ENCODE measurements at places on chromosomes 6 and 20.

DNA sequence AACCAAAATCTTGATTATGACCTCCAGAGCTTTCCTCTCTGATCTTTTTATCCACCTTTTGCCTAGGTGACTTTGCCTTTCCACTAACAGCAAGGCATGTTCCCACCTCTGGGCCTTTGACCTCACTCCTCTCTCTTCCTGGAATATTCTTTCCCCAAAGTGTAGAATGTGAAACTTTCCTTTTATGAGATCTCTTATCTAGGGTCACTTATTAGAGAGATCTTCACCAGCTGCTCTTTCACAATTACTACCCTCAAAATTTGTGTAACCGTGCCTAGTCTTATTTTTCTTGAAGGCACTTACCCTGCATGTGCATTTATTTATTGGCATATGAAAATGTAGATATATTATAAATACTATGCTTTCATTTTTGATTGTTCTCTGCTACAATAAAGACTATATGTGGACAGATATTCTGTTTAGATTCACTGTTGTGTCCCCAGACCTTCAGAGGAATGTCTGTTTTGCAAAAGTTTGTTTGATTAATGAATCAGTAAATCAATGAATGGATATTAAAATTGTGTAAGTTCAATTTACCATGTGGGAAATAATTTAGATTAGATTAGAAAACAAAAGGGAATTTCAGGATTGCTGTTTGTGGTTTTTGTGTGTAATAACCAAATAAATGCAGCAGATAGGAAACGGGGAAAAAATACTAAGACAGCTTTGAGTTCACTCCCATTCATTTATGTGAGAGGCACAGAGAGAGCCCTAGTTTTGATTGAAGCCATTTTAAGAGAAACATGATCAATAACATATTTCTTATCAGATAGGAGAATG lies 207.0 kb downstream of the ADGB start:
- no peak for DNase-seq

DNA sequence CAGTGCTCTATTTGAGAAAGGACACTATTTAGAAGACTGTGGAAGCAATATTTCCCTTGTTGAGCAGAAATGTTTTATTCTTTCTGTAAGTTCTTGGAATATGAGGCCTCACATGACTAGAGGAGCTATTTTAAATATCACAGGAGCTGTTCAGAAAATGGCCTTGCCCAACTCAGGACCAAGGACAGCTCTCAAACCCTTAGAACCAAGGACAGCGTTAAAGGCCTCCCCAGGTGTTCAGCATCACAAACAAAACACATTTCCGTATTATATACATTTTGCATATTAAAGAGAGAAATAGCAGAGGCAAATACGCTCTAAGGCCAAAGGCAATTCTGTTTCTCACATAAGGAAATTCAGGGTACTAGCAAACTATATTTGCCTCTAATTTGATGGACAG lies 631.4 kb downstream of the CDH26 start:
- no peak for DNase-seq

GRCh38 chr6:71349976-71350615 lies 61.5 kb downstream of the OGFRL1 start:
- no peak for DNase-seq

- no peak for DNase-seq
Observed at GRCh38 chr6:148845464-148845863, 98.6 kb downstream of the UST start.

DNA sequence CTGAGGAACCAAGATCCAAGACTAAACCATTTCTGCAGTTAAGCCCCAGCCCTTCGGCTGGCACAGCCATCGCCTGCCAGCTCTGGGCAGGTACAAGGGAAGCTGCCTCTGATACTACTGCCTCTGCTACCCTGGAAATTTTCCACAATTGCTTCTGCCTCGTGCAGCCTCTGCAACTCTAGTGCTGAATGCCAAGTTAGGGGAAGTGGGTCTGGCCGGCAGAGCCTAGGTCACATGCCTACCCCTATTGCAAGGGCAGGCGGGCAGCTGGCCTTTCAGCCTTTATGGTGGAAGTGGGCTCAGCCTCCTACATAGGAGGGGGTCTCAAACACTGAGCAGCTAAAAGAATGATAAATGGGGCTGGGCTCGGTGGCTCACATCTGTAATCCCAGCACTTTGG lies 44.5 kb upstream of the TULP1 start:
- DNase-seq: no peak

DNA sequence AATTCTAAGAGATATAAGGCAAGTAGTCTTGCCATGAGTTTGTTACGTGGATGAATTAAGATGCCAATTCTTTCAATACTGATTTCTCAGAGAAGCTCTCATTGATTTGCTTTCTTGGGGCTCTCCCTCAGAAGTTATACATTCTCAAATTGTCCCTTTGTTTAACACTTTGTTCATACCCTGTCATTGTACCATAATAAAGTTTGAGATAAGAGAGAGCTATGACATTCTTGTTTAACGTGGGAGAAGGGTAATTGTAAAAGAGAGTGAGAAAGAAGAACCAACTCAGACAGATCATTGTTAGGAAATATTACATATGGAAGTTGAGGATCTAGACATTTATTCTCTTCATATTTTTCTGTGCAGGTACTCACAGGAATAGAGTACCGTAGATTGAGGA lies 19.1 kb downstream of the ACSS2 start:
- DNase-seq: no peak

DNA sequence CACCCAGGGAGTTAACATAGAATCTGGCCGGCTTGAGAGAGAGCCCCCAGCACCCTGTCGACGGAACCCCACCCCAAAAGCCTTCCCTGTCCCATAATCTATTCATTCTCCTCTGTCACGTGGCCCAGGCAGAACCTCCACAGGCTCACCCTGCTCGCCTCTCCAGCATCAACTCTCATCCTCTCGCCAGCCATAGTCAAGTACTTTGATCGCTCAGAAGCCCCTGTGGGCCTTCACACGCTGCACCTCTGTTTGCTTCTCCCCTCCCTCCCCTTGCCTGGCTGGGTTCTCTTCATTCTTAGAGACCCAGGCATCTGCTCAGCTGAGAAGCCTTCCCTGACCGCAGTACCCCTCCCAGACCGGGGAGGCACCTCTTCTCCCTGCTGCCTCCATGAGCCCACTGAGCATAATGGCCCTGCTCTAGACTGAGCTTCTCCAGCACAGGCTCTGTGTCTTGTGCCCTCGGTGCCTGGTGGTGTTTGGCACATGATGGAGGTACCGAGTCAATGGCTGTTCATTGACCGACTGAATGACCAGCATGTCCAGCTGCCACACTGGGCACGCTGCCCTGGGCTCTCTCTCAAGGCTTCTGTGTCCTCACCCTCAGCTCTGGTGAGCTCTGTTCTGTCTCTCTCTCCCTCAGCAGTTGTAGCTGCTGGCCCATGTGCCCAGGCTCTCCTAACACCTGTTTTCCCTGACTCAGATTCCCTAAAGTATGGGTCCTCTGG lies 33.7 kb downstream of the PKIG start:
- DNase-seq: no peak

- DNase-seq: no peak
Observed at GRCh38 chr6:39143238-39143930, 28.4 kb upstream of the SAYSD1 start.

GRCh38 chr6:89805814-89806371 lies 13.7 kb downstream of the MDN1 start:
- DNase-seq: no peak

GRCh38 chr6:92201618-92202017 lies 1217.7 kb downstream of the EPHA7 start:
- DNase-seq: no peak

- no peak for DNase-seq
Observed at GRCh38 chr20:7520361-7520760, 419.9 kb downstream of the HAO1 start.

DNA sequence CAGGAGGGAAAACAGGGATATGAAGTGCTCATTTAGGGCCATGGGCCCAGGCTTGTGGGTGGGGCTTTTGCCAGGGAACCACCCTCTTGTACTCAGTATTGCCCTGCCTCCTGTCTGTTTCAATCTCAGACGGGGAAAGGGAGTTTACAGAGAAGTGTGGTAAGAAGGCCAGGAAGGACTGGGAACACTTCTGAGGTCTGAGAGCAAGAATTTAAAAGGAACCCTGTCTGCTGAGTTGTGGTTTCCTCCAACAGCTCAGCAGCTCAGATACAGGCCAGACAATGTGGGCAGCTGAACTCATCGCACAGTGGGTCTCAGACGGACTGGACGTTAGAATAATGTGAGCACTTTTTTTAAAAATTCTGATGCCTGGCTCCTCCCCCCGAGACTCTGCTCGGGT lies 354.1 kb upstream of the ARID1B start:
- DNase-seq: no peak

- DNase-seq: no peak
Observed at GRCh38 chr6:134307870-134308269, 10.0 kb downstream of the SGK1 start.

DNA sequence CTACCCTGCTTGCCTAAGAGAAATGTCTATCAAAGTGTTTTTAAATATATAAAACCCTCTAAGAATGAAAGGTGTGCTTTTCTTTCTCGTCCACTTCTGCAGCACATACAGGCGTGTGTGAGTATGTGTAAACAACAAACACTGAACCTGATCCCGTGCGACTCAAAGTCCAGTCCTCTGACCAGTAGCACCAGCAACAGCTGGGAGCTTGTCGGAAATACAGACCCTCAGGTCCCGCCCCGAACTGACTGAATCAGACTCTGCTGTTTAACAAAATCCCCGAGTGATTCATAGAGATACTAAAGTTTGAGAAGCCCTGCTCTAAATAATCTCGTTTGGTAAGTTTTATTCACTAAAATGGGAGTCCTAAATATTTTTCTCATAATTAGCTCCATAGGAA lies 208.0 kb upstream of the KCNQ5 start:
- DNase-seq: no peak

- DNase-seq: no peak
Observed at GRCh38 chr20:50659975-50660670, 31.2 kb downstream of the RIPOR3 start.

DNA sequence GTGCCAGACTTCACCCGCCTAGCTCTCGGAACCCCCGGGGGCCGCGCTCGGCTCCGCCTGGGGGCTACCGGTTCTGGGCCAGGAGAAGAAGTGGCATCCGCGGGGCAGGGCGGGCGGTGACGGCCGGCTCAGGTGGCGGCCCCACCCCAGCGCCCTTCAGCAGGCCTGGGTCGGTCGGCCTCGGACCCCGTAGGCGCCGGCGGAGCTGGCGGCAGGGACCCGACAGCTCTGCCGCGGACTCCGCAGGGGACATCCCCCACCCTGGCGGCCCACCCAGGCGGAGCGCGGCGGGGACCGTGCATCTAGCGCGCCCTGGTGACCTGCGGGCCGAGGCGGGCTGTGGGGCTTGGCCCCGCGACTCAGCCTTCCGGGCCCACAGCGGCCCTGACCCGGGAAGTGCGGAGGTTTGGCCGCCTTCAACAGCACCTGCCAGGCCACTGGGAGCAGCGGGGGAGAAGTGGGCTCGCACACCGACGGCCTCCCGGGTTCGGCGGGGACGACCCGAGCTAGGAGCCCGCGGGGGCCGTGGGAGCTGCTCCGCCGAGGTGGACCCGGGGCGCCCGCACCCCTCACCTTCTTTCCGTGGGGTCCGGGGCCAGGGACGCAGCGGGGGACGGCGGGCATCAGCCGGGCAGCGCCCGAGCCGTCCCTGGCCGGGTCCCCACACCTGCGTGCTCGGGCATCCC lies 87.1 kb downstream of the TMEM242 start:
- no peak for DNase-seq

- no peak for DNase-seq
Observed at GRCh38 chr20:20235681-20236080, 132.2 kb upstream of the INSM1 start.

DNA sequence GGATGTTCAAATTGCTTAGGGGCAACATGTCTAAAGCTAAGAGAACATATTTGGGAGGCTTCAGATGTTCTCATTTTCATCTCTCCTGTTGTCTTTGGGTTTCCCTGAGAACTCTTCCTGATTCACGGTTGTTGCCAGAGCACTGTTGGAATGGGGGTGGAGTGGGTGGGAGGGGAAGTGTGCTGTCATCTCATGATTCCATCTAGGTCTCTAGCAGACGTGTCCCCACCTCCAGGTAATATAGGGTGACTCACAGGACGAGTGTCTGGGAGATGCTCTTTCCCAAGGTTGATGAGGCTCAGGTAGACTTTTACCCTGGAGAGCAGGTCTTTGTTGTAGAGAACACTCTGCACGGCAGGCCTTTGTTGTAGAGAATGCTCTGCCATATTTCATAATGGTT lies 636.9 kb downstream of the QKI start:
- no peak for DNase-seq

DNA sequence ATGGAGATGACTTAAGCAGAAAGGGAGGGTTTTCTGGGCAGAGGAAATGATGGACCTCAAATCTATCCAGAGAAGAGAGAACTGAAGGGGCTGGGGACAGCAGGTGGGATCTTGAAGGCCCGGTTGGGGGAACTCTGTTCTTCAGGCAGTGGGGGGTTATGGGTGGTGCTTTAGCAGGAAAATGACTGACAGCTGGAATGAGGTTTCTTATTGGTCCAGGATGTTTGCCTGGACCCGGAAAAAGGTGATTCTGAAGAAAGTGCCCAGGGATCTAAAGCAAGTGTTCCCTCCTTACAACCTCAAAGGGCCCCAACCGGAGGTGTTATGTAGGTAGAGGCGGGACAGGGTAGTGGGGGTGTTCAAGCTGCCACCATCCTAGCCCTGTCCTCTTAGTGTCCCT lies 11.3 kb upstream of the LKAAEAR1 start:
- DNase-seq: no peak

DNA sequence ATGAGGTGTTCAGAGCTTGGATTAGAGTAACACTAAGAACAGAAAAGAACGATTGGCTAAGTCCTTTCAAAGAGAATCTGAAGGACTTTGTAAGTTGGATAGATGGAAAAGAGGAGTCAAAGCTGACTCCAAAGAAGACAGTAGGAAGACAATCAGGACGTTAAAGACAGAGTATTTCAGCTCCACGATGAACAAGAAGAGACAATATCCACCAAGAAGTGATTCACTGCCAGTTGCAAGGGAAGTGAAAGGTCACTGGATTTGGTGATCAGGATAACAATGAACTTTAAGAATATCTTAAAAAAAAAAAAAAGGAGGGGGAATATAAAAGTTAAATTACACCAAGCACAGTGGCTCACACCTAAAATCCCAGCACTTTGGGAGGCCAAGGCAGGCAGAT lies 17.9 kb downstream of the REPS1 start:
- DNase-seq: no peak

GRCh38 chr6:37314487-37315156 lies 39.2 kb upstream of the RNF8 start:
- DNase-seq: peak; percentile 29

DNA sequence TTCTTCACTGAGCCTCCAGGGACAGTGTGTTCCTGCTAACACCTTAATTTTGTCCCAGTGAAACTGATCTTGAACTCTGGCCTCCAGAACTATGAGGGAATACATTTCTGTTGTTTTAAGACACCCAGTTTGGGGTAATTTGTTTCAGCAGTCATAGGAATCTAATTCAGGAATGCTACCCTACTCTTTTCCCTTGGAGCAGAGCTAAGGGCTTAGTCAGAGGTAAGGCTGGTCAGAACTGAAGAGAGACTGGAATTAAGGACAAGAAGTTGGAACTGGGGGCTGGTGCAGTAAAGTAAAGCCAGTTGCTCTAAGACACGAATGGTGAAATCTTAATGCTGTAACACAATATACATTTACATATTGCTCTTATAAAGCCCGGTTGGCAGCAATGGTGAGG lies 809.7 kb downstream of the MAFB start:
- DNase-seq: no peak

GRCh38 chr20:44008806-44009678 lies 94.4 kb downstream of the TOX2 start:
- no peak for DNase-seq

All from SK-N-SH (cell line).